ENCODE measurements at places on chromosomes 16 and 17.

GRCh38 chr16:56268799-56269198, 77.5 kb downstream of the GNAO1 start:
- DNase-seq: no peak

DNA sequence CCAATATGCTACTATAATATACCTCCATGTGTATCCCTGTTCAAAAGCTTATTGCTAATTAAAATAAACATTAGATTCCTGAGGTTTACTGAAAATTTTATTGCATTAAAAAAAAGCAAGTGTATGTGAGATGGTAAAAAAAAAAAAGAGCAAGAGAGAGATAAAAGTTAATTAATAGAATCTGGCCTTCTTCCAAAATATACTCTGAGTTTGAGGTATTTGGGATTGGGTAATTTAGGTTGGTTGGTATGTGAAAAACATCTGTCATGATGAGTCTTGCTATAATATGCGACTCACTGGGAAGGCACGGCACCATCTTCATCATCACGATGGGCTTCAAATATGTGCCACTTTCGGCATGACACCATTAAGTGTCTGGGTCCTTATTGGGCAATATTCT, 711.1 kb upstream of the SOX9 start:
- DNase-seq: peak; percentile 78

- no peak for DNase-seq
Observed at GRCh38 chr16:70467113-70467512, 12.7 kb downstream of the FCSK start.

DNA sequence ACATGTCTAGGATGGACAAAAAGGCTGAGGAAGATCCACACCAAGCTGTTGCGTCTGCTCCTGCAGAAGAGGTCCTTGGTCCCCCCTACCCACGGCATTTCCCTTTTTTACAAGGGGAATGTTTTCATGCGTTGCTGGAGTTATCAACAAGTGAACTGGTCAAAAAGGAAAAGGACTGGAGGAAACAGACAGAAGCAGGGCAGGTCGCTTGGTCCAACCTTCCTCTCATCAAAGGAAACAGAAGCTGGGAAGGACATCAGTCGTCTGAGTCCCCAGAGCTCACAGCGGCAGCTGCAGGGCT, 26.1 kb downstream of the PIEZO1 start:
- DNase-seq: no peak
